DMS 273 treated with DMSO at 0.1 percent for 48 hours (cell line): ENCODE measurements at places on chromosomes 6 and 20.

GRCh38 chr6:31087494-31088089, 24.8 kb downstream of the C6orf15 start:
- DNase-seq = peak; percentile 20

DNA sequence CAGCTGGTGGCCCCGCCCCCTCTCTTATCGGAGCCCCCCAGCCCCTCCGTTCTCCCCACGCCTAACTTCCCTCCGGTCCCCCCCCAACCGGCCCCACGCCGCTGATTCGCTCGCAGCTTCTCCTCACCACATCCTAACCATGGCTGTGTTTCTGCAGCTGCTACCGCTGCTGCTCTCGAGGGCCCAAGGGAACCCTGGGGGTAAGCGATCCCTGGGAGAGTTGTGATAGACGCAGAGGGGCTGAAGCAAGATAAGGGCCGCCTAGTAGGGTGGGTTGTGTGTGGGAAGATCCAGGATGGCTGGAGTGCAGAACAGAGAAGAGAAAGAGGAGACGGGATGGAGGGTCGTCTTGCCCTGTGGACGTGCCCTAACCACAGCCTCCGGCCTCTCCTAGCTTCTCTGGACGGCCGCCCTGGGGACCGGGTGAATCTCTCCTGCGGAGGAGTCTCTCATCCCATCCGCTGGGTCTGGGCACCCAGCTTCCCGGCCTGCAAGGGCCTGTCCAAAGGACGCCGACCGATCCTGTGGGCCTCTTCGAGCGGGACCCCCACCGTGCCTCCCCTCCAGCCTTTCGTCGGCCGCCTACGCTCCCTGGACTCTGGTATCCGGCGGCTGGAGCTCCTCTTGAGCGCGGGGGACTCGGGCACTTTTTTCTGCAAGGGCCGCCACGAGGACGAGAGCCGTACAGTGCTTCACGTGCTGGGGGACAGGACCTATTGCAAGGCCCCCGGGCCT, at the start of gene MPIG6B:
Gene MPIG6B (plus strand): TSS at position 129 of the 735 bp plus-strand sequence. CDS start 11 bp downstream, at position 140.
- DNase-seq = no peak

DNA sequence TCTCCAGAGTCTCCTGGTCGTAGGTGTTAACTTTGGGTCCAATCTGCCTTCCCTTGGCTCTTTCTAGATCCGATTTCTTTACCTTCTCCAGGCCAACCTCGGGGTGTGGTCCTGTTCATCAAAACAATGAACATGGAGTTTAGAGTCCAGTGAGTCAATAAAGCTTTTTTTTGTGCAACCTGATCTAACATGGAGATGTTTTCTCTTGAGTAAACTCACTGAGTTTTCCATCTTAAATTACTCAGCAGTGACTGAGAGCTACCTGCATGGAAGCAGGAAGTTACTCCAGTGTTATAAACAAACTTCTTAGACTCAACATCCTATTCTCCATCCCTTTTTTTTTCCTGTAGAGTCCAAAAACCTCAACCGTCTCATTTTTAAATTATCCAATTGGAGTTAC, 14.9 kb upstream of the SLC22A1 start:
- DNase-seq = no peak

- no peak for DNase-seq
Measured at GRCh38 chr6:36029464-36029863, 1.9 kb downstream of the MAPK14 start.

GRCh38 chr6:89313006-89313405, 2.1 kb downstream of the GABRR2 start:
- DNase-seq = peak; percentile 74

- DNase-seq = no peak
Measured at GRCh38 chr6:130161683-130162404, 60.9 kb downstream of the SAMD3 start.

GRCh38 chr6:35011096-35012041, 122.3 kb downstream of the ANKS1A start:
- DNase-seq = no peak

GRCh38 chr6:23412770-23413169, 713.2 kb upstream of the NRSN1 start:
- DNase-seq = no peak

GRCh38 chr6:38713812-38714211, 1.3 kb upstream of the DNAH8 start:
- DNase-seq = no peak

DNA sequence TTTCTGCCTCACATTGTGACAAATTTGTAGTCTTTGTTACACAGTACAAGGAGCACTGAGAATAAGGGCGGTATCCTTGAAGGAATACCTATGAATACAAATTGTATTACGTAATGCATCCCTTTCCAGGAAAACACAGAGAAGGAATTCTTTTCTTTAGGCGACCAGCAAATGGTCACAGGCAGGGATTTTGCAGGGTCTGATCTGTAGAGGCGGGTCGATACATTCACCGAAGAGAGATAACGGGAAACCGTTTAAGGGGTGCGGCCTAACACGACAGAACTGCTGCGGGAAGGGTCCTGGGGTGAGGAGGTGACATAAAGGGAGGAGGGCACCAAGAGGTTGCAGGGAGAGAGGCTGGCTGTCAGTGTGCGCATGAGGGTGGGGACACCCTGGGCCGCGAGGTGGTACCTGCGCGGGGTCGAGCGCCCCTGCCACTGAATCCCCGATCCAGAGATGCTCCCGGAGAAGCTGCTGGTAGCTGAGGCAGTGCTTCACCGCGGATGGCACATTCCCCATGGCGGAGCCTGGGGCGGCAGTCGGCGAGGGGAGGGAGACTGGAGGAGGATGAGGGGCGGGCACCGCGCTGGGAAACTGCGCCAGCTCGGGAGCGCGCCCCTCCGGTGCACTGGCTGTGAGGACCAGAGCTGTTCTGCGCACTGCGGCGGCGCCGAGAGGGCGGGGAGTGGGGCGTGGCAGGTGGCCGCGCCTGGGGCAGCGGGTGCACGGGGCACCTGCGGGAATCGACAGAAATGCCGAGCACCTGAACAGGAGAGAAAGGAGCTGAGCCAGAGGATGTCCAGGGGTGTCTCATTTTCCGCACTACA, at the start of gene HMGCLL1:
Gene HMGCLL1 (minus strand): TSS at position 656 of the 827 bp plus-strand sequence. CDS start 137 bp downstream, at position 519.
- DNase-seq = no peak

DNA sequence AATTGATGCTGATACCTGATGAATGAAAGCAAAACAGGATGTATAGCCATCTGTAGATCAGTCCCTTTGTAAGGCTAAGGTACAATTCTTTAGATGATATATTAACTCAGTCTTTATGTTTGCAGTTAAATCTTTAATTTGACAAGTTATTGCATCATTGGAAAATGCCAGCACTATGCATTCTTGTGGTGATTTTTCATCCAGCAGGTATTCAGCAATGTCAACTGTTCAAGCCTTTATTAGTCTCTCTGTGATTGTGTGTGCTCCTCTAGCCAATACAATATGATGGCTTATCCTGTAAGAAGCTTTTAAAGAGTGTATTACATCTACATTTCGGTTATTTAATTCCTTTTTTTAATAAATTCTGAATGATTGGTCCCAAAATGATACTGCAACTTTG, 34.3 kb downstream of the HLA-DMB start:
- no peak for DNase-seq

- DNase-seq = no peak
Measured at GRCh38 chr20:62820208-62820961, 3.5 kb downstream of the COL9A3 start.

DNA sequence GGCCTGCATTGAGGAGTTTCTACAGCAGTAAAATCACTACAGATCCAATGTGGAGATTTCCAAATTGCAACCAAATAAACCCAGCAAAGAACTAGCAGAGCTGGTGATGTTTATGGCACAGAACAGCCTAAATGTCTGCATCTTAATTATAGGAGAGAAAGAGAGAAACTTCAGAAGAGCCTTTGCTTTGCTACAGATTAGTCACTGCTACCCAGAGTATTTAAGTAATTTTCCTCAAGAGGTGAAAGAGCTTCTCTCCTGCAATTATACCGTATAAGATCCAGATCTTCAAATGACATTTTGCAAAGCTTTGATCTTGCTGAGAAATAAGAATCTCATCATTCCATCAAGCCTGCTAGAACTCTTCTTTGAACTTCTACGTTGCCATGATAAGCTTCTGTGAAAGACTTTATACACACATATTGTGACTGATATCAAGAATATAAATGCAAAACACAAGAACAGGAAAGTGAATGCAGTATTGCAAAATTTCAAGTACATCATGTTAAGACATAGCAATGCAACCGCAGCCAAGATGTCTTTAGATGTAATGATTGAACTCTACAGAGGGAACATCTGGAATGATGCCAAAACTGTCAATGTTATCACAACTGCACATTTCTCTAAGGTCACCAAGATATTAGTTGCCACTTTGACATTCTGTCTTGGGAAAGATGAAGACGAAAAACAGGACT, 48.0 kb downstream of the MKKS start:
- DNase-seq = no peak

DNA sequence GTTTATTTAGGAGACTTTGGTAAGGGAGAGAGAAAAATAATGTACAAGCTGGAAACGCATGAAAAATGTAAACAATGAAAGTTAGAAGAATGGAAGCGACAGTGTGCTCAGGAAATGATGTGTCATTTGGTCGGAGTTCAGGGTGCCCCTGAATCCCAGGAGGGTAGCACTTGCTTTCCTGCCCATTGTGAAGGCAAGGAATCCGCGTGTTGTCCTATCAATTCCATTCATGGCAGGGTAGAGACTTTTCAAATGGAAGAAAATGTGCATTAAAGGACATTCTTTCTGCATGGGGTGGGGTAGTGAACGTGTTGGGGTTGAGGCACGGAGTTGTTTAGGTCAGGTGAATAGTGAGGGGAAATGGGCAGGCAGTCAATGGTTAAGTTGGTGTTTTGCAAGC, 33.7 kb downstream of the GCNT2 start:
- DNase-seq = no peak

- DNase-seq = no peak
Measured at GRCh38 chr20:51315390-51315789, 227.1 kb downstream of the NFATC2 start.

- no peak for DNase-seq
Measured at GRCh38 chr20:63228806-63229205, 6.9 kb upstream of the BIRC7 start.

DNA sequence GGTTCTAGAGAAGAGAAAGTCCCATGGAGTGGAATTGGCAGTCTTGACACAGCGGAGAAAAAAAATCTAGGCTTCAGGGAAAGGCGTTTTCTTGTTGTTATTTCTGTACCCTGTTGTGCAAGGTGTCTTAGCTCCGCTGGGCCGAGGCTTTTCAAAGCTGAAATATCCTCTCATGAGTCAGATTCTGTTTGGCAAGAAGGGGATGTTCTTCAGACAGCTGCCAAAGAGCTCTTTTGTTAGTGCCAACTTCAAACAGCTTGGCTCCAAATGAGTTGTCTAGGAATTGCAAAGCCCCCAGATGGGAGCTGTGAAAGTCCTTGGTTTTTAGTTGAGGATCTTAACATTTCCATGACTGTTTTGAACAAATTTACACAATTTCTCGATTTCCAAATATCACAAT, 45.6 kb downstream of the LRRN4 start:
- DNase-seq = peak; percentile 46

- DNase-seq = no peak
Measured at GRCh38 chr6:108549241-108549640, 11.5 kb upstream of the FOXO3 start.

GRCh38 chr6:53244958-53245357, 96.3 kb upstream of the GCM1 start:
- no peak for DNase-seq

- DNase-seq = no peak
Measured at GRCh38 chr20:16201191-16201590, 372.1 kb downstream of the KIF16B start.

GRCh38 chr6:16222826-16223225, 15.6 kb upstream of the GMPR start:
- DNase-seq = no peak

DNA sequence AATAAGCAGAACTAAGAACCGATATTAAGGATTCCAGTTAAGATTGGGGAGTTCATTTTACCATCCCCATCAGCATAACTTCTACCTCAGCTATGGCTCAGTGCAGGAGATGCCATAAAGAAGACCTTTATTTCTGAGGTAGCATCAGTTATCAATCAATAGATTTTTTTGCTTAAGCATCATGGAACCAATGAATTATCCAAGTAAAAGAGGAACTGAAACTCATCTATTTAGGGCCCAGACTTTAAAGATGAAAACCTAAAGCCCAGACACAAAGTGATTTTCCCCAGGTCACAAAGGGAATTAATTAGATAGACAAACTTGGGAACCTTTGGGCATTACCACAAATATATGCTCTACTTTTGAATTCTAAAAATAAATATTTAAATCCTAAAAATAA, 59.2 kb upstream of the TINAG start:
- no peak for DNase-seq

DNA sequence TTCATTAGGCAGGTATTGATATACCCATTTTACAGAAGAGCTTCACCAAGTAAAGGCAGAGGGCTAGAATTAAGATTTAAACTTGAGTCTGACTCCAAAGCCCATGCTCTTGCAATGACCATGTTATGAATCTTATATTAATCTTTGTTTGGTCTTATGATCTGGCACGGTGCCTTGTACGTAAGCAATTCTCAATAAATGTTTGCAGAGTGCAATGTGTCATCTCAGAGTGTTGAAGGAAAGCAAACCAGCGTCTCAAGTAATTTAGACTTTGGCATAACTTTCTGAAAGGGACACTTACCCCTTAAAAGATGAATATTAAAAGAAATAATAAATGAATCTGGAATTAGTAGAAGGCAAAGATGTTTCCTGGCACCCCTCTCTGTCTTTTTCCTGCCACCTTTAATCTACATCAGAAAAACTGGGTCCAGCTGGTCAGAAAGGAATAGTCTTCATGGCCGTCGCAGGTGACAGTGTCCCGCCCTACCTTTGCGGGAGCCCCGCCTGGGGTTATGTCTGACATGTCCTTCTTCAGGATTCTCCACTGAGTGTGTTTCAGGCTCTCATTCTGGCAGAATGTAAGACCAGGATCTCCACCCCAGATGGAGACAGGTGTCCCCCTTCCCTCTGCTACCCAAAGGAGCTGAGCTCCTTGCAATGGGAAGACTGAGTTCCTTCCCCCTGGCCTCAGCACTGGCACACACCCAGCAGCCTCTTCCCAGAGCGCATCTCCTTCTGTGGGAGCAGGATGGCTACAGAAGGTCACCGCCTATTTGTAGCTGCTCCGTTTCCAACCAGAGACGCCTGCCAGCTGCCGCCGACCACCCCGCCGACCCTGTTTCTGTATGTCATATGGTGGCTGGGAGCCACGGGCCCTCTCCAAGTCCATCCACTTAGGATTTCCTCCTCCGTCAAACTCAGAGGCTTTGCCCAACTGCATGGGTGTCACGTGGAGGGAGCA, 266.3 kb upstream of the ECI2 start:
- DNase-seq = no peak

GRCh38 chr20:53020376-53020775, 48.2 kb downstream of the TSHZ2 start:
- no peak for DNase-seq

DNA sequence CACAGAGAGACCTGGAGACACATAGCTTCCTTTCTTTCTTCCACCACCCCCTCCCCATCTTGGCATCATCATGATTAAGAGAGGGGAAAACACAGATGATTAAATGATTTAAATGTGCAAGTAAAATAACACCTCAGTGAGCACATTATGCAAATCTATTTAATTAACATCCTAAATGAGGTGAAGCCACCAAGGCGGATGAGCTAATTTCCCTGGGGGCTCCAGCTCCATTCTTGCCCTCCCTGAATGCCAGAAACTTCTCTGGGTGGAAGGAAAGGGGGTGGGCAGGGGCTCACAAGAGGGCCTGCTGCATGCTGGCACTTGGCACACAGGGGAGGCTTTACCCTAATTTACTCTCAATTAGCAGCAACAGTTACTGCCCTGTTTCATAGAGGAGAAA, 32.5 kb upstream of the TGM2 start:
- no peak for DNase-seq
